Left cardiac atrium (tissue), 4 donors: ENCODE measurements at places on chromosomes 16 and 17. TPM values are rescaled to one million over a fixed set of nuclear protein-coding genes. Genes with fewer than 3 reads are reported as not detected.

KCTD5 gene
- total RNA-seq, result 11.6 TPM

BCL6B gene
- total RNA-seq, result 14.1 TPM

TBC1D28 gene
- not detected for total RNA-seq

CIITA gene
- 6.6 TPM for total RNA-seq

TAT gene
- total RNA-seq, result not detected

USP43 gene
- 0.24 TPM for total RNA-seq

CEP295NL gene
- total RNA-seq, result 2.3 TPM

SLC35G6 gene
- total RNA-seq, result not detected

ABCC6 gene
- total RNA-seq, result 8.2 TPM

ZNF469 gene
- total RNA-seq, result 1.7 TPM
